ENCODE measurements at places on chromosomes 5 and 9. TPM values are rescaled to one million over a fixed set of nuclear protein-coding genes. Genes with fewer than 3 reads are reported as not detected.

IL5 gene
- total RNA-seq, result not detected

RETREG1 gene
- total RNA-seq, result 5.7 TPM

ZNF483 gene
- total RNA-seq, result 16.8 TPM

ZFP2 gene
- 0.26 TPM for total RNA-seq

CKMT2 gene
- 11.7 TPM for total RNA-seq

RFESD gene
- not detected for total RNA-seq

PCDHGA9 gene
- 16.2 TPM for total RNA-seq

TMEM215 gene
- 0.55 TPM for total RNA-seq

ZNF608 gene
- total RNA-seq, result 67.9 TPM

SH2D3C gene
- total RNA-seq, result 22.9 TPM

C5orf58 gene
- not detected for total RNA-seq

ZNF354C gene
- total RNA-seq, result 5.9 TPM

FYB1 gene
- 6.7 TPM for total RNA-seq

CDHR2 gene
- 0.35 TPM for total RNA-seq

C5orf24 gene
- total RNA-seq, result 53.8 TPM

ENTREP1 gene
- 3.5 TPM for total RNA-seq

RFK gene
- 15.6 TPM for total RNA-seq

GABRA1 gene
- total RNA-seq, result not detected

GZMA gene
- total RNA-seq, result not detected

ZCCHC10 gene
- total RNA-seq, result 5.6 TPM

PNPLA7 gene
- total RNA-seq, result 4.7 TPM

GFI1B gene
- not detected for total RNA-seq

PRDM9 gene
- not detected for total RNA-seq

PDZD2 gene
- 6.2 TPM for total RNA-seq

ARID3C gene
- 0.82 TPM for total RNA-seq

TLR4 gene
- total RNA-seq, result 25.6 TPM

CATSPER3 gene
- not detected for total RNA-seq

TAF7 gene
- 76.1 TPM for total RNA-seq

SOX30 gene
- not detected for total RNA-seq

MEIKIN gene
- total RNA-seq, result not detected

POU5F2 gene
- total RNA-seq, result 1.2 TPM

INVS gene
- 59.2 TPM for total RNA-seq

SMU1 gene
- total RNA-seq, result 45.9 TPM

PALM2AKAP2 gene
- total RNA-seq, result 41.8 TPM

RNF145 gene
- 71.1 TPM for total RNA-seq

SLC22A4 gene
- total RNA-seq, result 0.26 TPM

Data from uterus (tissue), 4 donors.